ENCODE measurements at places on chromosomes 5 and 9.

DNA sequence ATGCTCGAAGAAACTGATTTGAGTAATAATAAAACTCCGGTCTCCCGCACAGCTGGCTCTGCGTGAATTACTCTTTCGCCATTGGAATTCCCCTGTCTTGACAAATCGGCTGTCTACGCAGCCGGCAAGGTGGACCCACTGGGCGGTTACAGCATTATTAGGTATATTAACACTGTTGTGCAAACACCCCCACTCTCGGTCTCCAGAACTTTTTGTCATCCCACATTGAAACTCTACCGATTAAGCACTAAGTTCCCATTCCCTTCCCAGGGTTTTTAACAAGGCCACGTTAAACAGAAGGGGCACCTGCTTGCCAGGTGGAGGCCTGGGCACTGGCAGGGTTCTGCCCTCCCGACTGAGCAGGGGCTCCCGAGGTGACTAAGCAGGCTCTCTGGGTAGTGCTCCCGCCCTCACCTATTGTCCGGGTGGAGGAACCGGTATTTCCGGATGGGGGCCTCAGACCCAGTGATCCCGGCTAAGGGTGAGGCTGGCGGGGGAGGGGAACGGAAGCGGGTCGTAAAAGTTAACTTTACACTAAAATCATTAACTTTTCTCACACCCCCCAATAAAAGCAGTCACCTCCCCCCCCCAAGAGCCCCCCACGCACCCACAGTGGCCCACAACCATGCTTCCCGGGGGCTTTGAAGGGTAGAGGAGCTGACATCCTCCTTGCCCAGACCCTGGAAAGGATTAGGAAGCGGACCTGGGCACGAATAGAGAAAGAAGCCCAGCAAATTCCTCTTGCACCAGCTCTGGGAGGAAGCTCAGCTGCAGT, 53.5 kb upstream of the TJP2 start:
- DNase-seq = no peak

GRCh38 chr5:32207355-32207634, 33.2 kb upstream of the GOLPH3 start:
- DNase-seq = no peak

- no peak for DNase-seq
Observed at GRCh38 chr5:39233783-39234182, 14.4 kb upstream of the FYB1 start.

DNA sequence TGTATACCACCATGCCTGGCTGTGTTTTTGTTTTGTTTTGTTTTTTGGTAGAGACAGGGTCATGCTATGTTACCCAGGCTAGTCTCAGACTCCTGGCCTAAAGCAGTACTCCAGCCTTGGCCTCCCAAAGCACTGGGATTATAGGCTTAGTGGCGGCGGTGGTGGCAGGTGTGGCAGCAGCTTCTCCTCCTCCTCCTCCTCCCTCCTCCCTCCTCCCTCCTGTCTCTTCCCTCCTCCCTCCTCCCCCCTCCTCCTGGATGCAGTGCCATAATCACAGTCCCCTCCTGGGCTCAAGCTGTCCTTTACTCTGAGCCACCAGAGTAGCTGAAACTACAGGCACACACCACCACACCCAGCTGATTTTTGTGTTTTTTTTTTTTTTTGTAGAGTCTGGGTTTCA, 71.2 kb downstream of the UHRF2 start:
- DNase-seq = no peak

GRCh38 chr9:114220061-114220541, 64.8 kb downstream of the COL27A1 start:
- no peak for DNase-seq

GRCh38 chr9:130183133-130183762, 11.0 kb downstream of the NCS1 start:
- DNase-seq = no peak

DNA sequence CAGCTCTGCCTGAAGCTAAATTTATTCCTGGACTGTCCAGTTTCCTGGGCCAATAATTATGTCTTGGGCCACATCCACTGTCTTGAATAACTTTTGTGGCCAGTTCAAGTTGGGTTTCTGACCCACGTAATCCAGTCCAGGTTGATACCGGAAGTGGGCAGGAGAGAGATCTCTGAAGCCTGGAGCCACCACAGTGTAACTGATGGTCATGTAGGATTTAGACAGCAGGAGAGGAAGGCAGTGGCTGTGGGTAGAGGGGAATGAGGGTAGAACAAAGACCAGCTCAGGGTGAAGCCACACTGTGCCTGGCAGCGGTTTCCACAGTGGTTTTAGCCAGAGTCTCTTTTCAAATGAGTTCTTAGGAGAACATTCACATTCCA, 30.2 kb downstream of the SH3PXD2B start:
- DNase-seq = no peak

DNA sequence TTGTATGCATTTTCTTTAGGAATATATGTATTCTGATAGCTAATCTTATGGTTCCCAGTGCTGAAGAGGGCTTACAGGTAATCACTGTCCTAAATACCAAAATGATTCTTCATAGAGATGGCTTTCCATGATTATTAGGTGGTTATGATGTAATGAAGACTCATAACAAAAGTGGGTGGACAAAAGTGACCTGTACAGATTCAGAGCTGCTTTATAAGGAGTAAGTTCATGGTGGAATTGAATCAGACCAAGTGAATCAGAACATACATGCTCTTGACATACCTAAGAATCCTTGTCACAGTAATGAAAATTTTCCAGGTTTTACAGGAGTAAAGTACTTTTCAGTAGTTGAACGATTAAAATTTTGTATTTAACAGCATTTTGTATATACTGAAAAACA, 105.6 kb downstream of the NIPBL start:
- DNase-seq = no peak

DNA sequence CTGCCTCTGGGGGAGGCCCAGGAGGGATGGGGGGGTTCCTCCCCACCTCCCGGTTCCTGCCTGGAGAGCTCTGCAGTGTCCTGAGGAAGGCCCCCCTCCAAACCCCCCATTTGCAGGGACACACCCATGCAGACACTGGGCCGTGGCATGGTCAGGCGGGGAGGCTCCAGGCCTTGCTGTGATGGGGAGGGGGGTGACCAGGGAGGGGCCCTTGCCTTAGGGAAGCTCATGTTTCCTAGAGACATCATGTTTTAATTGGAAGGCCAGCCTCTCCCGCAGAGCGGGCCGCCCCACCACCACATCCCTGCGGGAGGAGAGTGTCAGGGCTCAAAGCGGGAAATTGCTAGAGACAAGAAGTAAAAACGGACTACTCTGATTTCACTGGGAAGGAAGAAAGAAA, 12.0 kb downstream of the PRRX2 start:
- DNase-seq = no peak

DNA sequence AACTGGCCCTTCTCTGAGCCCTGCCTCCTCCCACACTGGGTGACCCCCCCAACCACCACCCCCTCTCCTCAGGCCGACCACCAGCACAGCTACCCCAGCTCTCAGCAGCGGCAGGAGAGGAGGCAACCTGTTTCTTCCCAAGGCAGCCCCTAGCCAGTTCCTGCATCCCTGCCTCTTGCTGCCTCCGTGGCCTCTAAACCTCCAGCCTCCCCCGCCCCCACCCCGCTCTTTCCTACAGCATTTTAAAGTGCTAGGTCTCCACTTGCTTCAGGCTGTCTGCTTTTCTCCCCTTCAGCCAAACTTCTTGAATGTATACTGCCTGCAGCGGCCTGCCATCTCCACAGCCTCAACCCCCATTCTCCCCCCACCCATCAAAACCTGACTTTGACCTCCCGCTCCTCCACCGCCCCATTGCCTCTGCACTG, 135.6 kb downstream of the DAB2IP start:
- no peak for DNase-seq

- no peak for DNase-seq
Observed at GRCh38 chr9:6051511-6051950, 36.1 kb upstream of the RANBP6 start.

- no peak for DNase-seq
Observed at GRCh38 chr9:123806829-123807228, 123.1 kb downstream of the DENND1A start.

GRCh38 chr5:109225716-109226625, 183.8 kb downstream of the PJA2 start:
- DNase-seq = no peak

GRCh38 chr9:97981846-97982682, 1.1 kb upstream of the ANP32B start:
- no peak for DNase-seq

GRCh38 chr9:34653151-34654072, 1.4 kb downstream of the IL11RA start:
- DNase-seq = no peak

DNA sequence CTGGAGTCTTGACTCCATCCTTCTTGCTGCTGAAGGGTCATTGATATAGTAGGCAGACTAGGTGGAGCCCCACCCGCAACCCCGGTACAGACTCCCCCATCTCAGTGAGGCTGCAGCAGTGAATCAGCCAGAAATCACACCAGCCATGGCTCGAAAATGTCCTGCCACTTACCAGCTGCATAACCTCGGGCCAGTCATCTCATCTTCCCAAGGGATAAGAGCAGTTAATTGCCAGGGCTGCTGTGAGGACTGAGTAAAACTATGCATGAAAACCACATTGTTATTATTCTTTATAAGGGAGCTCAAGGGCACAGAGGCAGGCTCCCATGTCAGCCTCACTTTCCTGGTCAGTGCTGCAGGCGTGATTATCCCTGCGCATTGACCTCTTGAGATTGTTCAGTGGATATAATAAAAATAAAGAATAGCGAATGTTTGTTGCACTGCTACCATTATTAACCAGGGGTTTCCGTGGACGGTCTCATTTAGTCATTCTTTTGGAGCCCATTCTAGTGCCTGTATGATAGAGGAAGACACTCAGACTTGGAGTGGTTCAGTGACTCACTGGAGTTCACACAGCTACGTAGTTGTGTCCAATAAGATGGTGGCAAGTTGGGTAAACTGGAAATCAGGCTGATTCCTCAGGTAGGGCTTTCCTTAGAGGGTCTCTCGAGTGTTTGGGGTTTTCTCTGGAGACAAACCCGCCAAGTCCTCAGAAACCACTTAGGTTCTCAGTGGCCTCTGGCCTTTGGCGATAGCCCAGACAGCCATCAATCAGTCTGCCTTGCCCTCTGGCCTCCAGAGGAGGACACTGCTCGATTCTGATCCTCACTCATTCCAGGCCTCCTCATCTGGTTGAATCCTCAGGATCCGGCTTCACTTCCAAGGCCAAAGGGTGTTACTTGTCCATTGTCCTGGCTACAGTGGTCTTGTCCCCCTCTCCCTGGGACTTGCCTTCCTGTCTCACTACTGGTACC, 39.9 kb downstream of the COL15A1 start:
- DNase-seq = no peak

- DNase-seq = no peak
Observed at GRCh38 chr9:468766-469426, 254.2 kb downstream of the DOCK8 start.

GRCh38 chr9:97900103-97900737, 22.1 kb downstream of the TRMO start:
- DNase-seq = no peak

DNA sequence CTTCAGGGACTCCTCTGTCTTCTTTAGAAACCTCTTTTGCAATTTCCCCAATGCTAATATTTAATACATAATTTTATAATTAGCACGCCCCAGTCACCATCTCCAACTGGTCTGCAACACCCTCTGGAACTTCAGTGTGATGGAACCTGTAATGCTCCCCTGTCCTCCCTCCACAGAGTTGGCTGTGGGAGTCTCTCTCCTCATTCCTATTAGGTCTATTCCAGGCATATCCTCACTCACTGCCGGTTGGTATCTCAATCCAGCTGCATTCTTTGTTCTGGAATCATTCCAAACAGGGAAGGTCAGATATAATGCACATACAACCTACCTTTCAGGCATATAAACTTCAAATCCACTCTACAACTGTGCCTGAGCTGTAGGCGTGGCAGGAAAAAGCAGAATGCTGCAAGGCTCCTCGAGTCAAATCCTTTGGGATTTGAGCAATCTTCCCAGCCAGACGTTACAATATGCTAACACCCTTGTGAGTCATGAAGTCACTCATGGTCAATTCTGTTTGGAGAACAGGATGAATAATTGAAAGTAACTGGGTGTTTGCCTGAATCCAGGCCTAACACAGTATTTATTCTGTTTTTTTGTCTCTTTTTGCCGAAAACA, 293.8 kb downstream of the CWC27 start:
- DNase-seq = no peak

DNA sequence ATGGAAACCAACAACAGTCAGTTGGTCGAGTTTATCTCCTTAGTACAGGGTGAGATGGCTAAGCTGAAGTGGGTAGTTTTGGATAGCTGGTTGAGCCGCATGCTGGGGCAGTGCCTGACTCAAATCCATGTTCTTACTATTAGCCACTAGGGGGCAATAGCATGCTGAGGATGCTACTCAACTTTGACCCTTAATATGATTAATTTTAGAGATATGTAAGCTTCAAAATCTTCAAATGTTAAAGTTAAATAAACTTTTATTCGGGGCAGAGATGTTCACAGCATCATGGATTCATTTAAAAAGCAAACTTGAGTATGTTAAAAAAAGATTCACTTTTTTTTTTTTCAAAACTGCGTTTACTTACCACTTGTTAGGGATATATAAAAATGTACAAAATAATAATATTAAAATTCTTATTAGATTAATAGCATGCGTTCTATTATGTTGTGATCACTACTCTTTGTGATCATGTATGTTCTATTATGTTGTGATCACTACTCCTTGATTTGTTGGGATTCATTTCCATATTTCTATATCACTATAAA, 57.0 kb downstream of the C9orf153 start:
- DNase-seq = no peak

GRCh38 chr9:98929071-98929470, 14.6 kb upstream of the COL15A1 start:
- no peak for DNase-seq

DNA sequence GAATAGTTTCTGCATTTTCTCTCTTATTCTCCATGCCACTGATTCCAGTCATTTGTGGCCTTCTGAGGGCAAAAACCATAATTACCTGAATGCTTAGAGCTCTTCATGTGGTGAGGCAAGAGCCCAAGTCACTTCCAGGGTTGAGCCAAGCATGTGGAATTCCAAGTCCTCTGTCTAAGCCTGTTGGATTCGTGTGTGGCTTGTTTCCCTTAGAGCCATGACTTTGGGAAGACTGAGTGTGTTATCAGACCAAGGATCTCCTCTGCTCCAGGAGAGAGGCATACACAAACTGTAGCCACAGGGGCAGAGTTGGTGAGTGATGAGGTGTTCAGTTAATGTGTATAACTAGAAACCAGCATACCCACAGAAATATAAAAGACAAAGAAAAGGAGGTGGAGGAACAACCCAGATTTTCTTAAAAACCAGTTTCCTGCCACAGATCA, 27.1 kb downstream of the SLC22A5 start:
- no peak for DNase-seq

DNA sequence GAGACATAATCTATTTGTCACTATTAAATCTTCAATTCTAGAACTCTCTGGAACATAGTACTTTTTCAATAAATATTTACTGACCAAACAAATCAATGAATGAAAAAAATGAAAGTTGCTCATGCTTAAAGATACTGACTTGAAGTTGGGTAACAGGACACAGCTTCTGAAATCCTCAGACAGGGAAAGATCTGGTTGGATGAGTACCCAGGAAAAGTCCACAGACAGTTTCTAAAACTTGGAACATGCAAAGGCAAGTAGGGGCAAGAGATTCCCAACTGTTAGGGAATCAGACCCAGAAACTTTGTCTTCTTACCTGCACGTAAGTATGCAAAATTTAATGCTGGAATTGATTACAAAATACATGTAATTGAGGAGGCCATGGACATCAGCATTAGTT, 366.2 kb downstream of the ACTL7B start:
- DNase-seq = no peak

- DNase-seq = no peak
Observed at GRCh38 chr5:61286446-61287132, 45.5 kb upstream of the ZSWIM6 start.

Data from esophagus squamous epithelium (tissue), 5 donors.